ENCODE measurements at places on chromosomes 11 and 22.

GRCh38 chr11:69086152-69087132 is 37.7 kb downstream of the TPCN2 start:
- no peak for DNase-seq

DNA sequence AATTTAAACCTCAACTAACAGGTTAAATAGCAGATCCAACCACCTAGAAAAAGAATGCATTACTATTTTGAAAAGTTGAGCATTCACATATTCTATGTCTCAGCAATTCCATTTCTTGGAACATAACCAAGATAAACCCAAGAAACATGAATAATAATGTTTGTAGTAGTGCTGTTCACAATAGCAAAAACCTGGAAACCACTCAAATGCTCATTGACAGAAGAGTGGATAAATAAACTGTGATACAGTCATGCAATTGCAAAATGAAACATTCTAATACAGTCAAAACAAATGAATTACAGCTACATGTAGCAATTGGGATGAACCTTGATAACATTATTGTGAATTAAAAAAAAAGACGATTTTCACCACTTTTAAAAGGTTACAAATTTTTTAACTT is 162.8 kb upstream of the TMEM45B start:
- DNase-seq: peak; percentile 53

DNA sequence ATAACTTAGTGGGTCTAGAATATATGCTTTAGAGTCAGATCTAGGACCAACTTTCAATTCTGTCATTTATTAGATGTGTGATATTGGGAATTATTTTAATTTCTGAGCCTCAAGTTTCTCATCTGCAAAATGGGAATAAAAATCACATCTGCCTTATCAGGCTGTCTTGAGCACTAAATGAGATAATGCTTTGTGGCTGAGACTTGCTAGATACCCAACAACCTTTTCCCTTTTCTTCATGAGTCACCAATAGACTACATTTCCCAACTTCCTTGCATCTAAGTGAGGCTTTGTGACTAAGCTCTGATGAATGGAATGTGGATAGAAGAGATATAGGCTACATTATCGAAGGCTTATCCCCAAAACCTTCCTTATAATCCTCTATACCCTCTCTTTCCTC is 220.7 kb upstream of the SESN3 start:
- DNase-seq: no peak

GRCh38 chr11:28517621-28518020 is 409.4 kb downstream of the METTL15 start:
- no peak for DNase-seq

DNA sequence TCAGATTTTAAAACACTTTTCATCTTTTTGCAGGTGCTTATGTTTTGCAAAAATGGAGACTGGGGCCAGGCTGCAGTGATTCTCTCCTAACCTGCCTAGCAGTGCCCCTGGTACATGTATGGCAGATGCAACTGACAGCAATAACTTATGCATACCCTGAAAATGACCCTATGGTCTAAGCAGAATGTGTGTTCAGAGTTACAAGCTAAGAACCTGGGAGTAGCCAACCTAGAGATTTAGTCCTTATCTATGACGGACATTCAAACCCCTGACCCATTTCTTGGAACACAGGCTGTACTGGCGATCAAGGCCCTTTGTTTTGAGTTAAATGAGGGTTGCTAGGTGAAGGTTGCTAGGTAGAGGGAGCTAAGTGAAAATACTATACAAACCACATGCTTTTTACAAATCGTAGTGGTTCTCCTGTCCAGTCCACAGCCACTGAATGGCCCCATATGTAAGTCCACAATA is 184.9 kb upstream of the SESN3 start:
- no peak for DNase-seq

GRCh38 chr11:133318221-133318620 is 214.1 kb downstream of the OPCML start:
- no peak for DNase-seq

GRCh38 chr22:33811686-33812085 is 108.6 kb downstream of the LARGE1 start:
- peak; percentile 90 for DNase-seq
